NCI-H345 (cell line): ENCODE measurements at places on chromosomes 6 and 20.
A peak's percentile ranks its signal among the peaks of the same experiment; 100 is the strongest.

DNA sequence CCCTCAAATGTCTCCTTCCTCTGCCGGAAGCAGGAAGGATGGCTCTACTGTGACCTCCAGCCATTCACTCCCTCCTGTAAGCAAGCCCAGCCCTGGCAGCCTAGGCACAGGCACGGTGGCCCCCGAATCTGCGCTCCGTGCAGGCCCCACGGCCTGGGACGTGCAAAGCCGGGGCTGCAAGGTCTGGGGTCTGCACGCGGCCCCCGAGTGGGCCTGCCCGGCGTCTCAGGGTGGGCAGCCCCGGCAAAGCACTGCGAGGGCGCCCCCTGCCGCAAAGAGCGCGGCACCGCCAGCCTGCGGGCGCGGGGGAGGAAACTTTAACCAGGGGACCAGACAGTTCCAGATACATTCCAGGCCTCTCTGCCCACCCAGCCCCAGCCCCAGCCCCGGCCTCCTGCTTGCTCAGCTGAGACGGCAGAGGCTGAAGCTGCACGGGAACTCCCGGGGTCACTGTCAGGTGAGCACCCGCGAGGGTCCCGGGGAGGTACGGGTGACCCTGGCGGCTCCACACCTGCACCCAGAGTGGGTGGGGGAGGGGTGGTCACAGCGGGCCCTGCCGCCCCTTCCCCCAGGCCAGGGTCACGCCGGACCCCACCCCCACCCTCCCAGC, 98.8 kb downstream of the ASXL1 start:
- no peak for DNase-seq

- peak; percentile 85 for DNase-seq
These were observed 30.0 kb upstream of the AKIRIN2 start for GRCh38 chr6:87731818-87732661.

DNA sequence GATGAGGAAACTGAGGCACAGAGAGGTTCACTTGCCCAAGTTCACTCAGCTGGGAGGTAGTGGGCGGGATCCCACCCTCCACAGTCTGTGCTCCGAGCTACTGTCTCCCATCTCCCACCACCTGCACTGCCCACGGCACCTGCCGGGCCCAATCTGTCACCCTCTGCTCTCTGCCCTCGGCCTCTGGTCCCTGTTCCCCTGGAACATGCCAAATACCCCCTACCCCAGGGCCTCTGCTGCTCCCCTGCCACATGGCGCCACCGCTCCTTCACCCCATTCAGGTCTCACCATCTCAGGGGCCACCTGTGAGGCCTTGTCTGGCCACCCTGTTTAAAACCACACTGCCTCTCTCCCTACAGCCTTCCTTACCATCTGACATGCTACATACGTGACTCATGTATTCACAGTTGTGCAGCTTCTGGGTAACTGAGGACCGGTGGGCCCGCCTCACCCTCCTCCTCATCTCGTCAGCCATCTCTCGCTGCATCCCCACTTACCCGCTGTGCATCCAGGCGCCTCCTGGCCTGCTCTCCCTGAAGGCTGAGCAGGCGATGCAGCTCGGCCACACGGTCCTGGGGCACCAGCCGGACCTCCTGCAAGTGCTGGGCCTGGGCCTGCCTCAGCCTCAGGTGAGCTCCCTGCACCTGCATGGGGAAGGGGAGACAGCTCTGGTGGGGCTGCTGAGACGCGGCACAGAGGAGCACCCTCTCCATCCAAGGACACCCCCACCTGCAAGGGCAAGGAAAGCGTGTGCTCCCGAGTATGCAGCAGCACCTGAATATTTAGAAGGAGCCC, 50.6 kb downstream of the GINS1 start:
- no peak for DNase-seq

GRCh38 chr20:33164763-33165095, 3.2 kb upstream of the BPIFA2 start:
- no peak for DNase-seq
